ENCODE measurements at places on chromosomes 4 and X. TPM values are rescaled to one million over a fixed set of nuclear protein-coding genes. Genes with fewer than 3 reads are reported as not detected.

GRCh38 chr4:80196259-80196921 lies 913 bp upstream of the PRDM8 start:
- H3K27me3 ChIP-seq = peaks cover 17% of the 10 kb centered on the region
- H3K4me1 ChIP-seq = peaks cover 39% of the 10 kb centered on the region
- H3K27ac ChIP-seq = no peak overlapping the region

DNA sequence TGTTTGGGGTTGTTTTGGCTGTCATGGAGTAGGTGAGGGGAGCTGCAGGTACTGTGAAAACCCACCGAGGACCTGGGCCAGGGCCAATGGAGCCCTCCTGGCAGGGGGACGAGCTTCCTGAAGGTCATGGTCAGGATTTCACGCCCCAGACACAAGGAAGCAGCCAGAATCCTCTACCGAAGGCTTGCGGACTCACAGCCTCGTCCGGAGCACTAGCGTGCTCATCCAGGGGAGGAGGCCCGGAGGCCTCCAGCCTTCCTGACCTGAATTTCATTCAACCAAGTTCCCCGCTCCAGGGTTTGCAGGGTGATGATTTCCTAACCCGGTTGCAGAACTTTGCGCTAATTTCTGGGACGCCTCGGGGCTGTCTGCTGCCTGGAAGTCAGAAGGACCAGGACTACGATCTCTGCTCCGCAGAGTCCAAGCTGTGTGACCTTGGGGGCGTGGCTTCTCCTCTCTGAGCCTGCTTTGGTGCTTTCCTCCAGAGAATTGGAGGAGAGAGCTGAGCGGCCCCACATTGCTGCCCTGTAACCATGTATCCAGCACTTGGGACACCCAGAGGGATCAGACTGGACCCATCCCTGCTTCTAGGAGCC lies 56.2 kb upstream of the ADRA2C start:
- H3K4me3 ChIP-seq = no peak overlapping the region
- DNase-seq = no peak
- H3K27me3 ChIP-seq = peaks cover 5% of the 10 kb centered on the region
- H3K36me3 ChIP-seq = no peaks in the 10 kb centered on the region

- H3K4me1 ChIP-seq = no peaks in the 10 kb centered on the region
- DNase-seq = no peak
- no peaks in the 10 kb centered on the region for H3K36me3 ChIP-seq
- H3K4me3 ChIP-seq = no peak overlapping the region
These were observed 13.3 kb upstream of the CRMP1 start for GRCh38 chr4:5906191-5906590.

GRCh38 chrX:132954323-132954722 lies 4.1 kb downstream of the HS6ST2 start:
- peaks cover 42% of the 10 kb centered on the region for H3K27me3 ChIP-seq
- no peaks in the 10 kb centered on the region for H3K36me3 ChIP-seq
- no peak overlapping the region for H3K27ac ChIP-seq
- no peak overlapping the region for H3K4me3 ChIP-seq
- H3K4me1 ChIP-seq = no peaks in the 10 kb centered on the region

- H3K27ac ChIP-seq = no peak overlapping the region
- no peak for DNase-seq
- peaks cover 13% of the 10 kb centered on the region for H3K27me3 ChIP-seq
- no peaks in the 10 kb centered on the region for H3K4me1 ChIP-seq
- H3K36me3 ChIP-seq = no peaks in the 10 kb centered on the region
- no peak overlapping the region for H3K4me3 ChIP-seq
These were observed 126.6 kb downstream of the SLC39A8 start for GRCh38 chr4:102218656-102219055.

- no peaks in the 10 kb centered on the region for H3K27me3 ChIP-seq
- peaks cover 7% of the 10 kb centered on the region for H3K36me3 ChIP-seq
- no peak overlapping the region for H3K27ac ChIP-seq
- H3K4me3 ChIP-seq = no peak overlapping the region
These were observed 40.1 kb downstream of the ARHGEF9 start for GRCh38 chrX:63744850-63745394.

ATOH1 gene
- not detected for total RNA-seq

- DNase-seq = no peak
- H3K36me3 ChIP-seq = peaks cover 33% of the 10 kb centered on the region
- no peaks in the 10 kb centered on the region for H3K4me1 ChIP-seq
- no peak overlapping the region for H3K4me3 ChIP-seq
- no peaks in the 10 kb centered on the region for H3K27me3 ChIP-seq
These were observed 47.5 kb upstream of the NAP1L5 start for GRCh38 chr4:88745175-88745574.

CPZ gene
- total RNA-seq = not detected

GRCh38 chrX:873016-873415 lies 242.4 kb downstream of the SHOX start:
- H3K27ac ChIP-seq = no peak overlapping the region
- no peaks in the 10 kb centered on the region for H3K4me1 ChIP-seq
- no peak overlapping the region for H3K4me3 ChIP-seq
- H3K27me3 ChIP-seq = no peaks in the 10 kb centered on the region
- DNase-seq = no peak
- H3K36me3 ChIP-seq = no peaks in the 10 kb centered on the region

DNA sequence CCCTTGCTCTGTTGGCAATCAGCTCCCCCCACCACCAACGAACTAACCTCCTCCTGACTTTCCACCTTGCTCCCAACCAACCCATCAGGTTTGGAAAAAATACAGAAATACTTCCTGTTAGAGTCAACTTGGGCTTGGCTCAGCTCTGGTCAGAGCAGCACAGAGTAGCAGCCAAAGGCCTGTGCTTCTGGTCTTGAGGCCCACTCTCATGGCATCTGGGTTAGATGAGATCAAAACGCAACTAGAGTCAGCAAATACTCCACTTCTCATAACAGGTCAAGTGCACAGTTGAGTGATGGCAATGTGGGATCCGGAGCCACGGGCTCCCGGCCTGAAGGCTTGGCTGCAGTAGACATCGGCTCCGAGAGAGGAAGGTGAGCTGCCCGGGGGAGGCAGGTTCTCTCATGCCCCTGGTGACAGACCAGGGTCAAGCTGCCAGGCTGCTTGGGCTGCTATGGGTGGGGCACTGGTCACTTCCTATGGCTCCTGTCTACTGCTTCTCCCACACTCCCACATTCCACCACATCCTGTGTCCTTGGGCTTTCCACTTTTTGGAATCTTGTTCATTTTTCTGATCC lies 34.8 kb downstream of the ZNF185 start:
- no peak for DNase-seq
- no peaks in the 10 kb centered on the region for H3K4me1 ChIP-seq
- no peaks in the 10 kb centered on the region for H3K36me3 ChIP-seq
- H3K27me3 ChIP-seq = no peaks in the 10 kb centered on the region
- H3K4me3 ChIP-seq = no peak overlapping the region

- H3K4me3 ChIP-seq = no peak overlapping the region
- DNase-seq = no peak
- H3K27ac ChIP-seq = no peak overlapping the region
- H3K27me3 ChIP-seq = no peaks in the 10 kb centered on the region
- no peaks in the 10 kb centered on the region for H3K4me1 ChIP-seq
These were observed 34.9 kb downstream of the GYG2 start for GRCh38 chrX:2863646-2864045.

TLR7 gene
- total RNA-seq = 0.07 TPM

DNA sequence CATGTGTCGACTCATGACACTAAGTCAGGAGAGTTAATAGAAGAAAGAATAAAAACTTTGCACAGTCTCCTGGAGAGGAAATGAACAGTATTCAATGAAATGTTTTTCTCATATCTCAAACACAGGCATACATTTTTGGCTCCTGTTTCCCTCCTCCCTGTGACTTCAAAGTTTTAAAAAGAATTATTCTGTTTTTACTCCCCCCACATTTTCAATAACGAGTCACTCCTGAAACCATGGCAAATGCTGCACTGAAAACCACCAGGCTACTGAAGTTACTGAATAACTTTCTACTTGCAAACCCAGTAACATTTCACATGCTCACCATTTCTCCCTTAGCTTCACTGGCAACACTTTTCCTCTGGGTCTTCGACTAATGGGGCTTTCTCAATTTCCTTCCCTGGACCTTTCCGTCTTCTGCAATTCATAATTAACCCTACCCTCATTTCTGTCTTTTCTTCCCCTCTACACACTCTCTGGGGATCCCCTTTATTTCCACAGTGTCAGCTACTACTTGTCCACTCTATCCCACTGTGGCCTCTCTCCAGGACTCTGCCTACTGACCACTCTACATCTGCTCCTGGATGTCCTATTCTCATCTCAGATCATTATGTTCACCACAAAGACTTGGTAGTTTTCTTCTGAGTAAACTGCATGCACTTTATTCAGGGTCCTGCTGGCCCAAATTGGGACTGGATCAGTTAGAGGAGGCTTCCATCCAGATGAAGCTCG lies 225.8 kb upstream of the ETNPPL start:
- no peak for DNase-seq
- no peaks in the 10 kb centered on the region for H3K4me1 ChIP-seq
- no peak overlapping the region for H3K4me3 ChIP-seq
- no peaks in the 10 kb centered on the region for H3K36me3 ChIP-seq

RHOXF1 gene
- not detected for total RNA-seq

CXorf49 gene
- total RNA-seq = not detected

NOX1 gene
- not detected for total RNA-seq

BMX gene
- total RNA-seq = not detected

PPP2R3B gene
- total RNA-seq = 43.2 TPM

DNA sequence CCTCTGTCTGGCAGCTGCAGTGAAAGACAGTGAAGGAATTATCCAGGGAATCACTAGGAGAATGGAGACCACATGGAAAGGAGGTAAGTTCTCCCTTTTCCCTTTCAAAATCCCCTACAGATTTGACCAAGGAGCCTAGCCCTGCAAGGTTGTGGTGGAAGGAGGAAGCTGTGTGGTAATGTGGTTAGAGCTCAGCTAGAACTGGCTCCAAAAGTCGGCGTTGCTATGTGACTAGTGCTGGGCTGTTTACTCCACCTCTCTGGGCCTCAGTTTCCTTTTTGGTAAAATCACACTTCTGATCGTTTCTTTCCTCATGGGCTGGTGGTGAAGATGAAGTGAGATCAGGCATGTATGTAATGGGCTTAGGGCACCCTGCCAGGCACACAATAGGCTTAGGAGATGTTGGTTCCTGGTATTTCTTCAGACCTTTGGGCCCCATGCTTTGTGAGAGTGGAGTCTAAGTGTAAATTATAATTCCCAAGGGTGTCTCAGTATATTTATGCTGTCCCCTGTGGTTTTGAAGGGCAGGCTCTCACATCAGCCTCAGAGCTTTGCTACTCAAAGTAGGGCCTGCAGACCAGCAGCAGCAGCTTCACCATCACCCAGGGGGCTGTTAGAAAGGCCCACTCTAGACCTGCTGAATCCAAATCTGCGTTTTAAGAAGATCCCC lies 183.7 kb upstream of the BCOR start:
- peaks cover 2% of the 10 kb centered on the region for H3K36me3 ChIP-seq
- no peaks in the 10 kb centered on the region for H3K27me3 ChIP-seq
- peak overlapping the region; percentile 58 for H3K27ac ChIP-seq
- DNase-seq = no peak
- H3K4me3 ChIP-seq = peak overlapping the region; percentile 19

- H3K27me3 ChIP-seq = no peaks in the 10 kb centered on the region
- H3K4me1 ChIP-seq = no peaks in the 10 kb centered on the region
- no peaks in the 10 kb centered on the region for H3K36me3 ChIP-seq
- no peak for DNase-seq
These were observed 1.2 kb downstream of the TRIML2 start for GRCh38 chr4:188107931-188108843.

- H3K27ac ChIP-seq = no peak overlapping the region
- H3K4me3 ChIP-seq = no peak overlapping the region
- H3K27me3 ChIP-seq = peaks cover 10% of the 10 kb centered on the region
These were observed 115.2 kb upstream of the KIT start for GRCh38 chr4:54542540-54543041.

DNA sequence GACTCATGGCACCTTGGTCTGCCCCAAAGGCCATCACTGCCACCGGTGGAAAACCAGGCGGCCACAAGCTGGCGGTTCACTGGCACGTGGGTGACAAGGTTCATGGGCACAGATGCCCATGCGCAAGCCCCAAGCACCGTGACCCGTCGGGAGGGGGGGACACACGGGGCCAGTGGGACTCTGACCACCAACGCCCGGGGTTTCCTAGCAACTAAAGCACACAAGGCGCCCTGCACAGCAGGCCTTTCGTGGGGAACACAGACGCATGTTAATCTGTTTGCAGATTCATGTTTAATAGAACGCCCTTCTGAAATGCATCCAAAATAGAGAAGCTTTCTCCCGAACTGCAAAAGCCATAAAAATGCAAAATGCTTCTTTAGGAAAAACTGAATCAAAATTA lies 43.9 kb downstream of the FAM53A start:
- no peaks in the 10 kb centered on the region for H3K4me1 ChIP-seq
- no peaks in the 10 kb centered on the region for H3K36me3 ChIP-seq
- H3K4me3 ChIP-seq = no peak overlapping the region
- H3K27me3 ChIP-seq = no peaks in the 10 kb centered on the region
- H3K27ac ChIP-seq = no peak overlapping the region
- DNase-seq = no peak

MAGEB1 gene
- not detected for total RNA-seq

MAGEB2 gene
- not detected for total RNA-seq

DNA sequence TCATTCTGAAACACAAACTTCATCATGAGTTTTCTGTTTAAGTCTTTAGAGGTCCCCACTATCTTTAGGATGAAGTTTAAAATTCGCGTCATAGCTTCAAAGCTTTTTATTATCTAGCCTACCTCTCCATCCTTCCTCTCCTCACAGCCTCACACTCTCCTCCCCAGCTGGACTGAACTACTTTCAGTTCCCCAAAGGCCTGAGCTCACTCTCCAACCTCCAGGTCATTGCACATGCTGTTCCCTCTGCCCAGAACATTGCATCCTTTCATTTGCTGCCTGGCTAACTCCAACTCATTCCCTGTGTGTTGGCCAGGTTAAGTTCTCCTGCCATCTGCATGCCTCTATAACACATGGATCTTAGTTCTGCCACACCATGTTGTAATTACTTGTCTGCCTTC lies 2.9 kb upstream of the OTUD5 start:
- peaks cover 25% of the 10 kb centered on the region for H3K4me1 ChIP-seq
- H3K27ac ChIP-seq = peak overlapping the region; percentile 72
- peak overlapping the region; percentile 98 for H3K4me3 ChIP-seq
- H3K27me3 ChIP-seq = no peaks in the 10 kb centered on the region
- H3K36me3 ChIP-seq = peaks cover 13% of the 10 kb centered on the region

GRCh38 chr4:37445023-37445422 lies 200.5 kb downstream of the NWD2 start:
- no peak overlapping the region for H3K4me3 ChIP-seq
- peaks cover 11% of the 10 kb centered on the region for H3K27me3 ChIP-seq
- H3K4me1 ChIP-seq = no peaks in the 10 kb centered on the region

- no peaks in the 10 kb centered on the region for H3K4me1 ChIP-seq
- no peaks in the 10 kb centered on the region for H3K36me3 ChIP-seq
- H3K27ac ChIP-seq = no peak overlapping the region
- DNase-seq = no peak
These were observed 52.9 kb upstream of the TRPC5OS start for GRCh38 chrX:111823128-111823527.

DNA sequence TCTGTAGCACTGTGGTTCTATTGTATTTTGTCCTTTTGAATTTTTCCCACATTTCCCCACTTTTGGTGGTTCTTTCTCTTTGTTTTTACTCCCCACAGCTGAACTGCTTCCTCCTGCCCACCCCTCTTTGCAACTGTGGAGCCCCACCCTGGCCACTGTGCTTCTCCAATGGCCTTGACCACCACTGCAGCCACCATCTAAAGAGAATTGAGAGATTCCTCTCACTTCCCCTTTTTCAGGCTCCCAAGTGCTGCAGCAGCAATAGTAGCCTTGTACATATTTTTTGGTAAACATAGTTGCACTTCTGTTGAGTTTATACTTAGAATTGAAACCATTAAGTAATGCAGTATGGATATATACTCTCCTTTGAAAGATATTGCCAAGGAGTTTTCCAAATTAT lies 51.3 kb upstream of the FRMPD3 start:
- H3K4me1 ChIP-seq = no peaks in the 10 kb centered on the region
- H3K27me3 ChIP-seq = peaks cover 2% of the 10 kb centered on the region
- H3K4me3 ChIP-seq = no peak overlapping the region
- no peak for DNase-seq
- H3K27ac ChIP-seq = no peak overlapping the region
- peaks cover 2% of the 10 kb centered on the region for H3K36me3 ChIP-seq

All from activated T-helper 1 cell treated with anti-CD3 and anti-CD28 coated beads, Interleukin-12 subunit alpha, Interleukin-12 subunit beta, Interleukin-2, Interleukin-4 antibody, amounts not matched to agents 30 ng/mL and 10 ng/mL and 1 ng/mL, durations not matched to agents 14 hours and 24 hours and 36 hours (primary cell).